ENCODE measurements at places on chromosomes 3 and 15. TPM values are rescaled to one million over a fixed set of nuclear protein-coding genes. Genes with fewer than 3 reads are reported as not detected.

DNA sequence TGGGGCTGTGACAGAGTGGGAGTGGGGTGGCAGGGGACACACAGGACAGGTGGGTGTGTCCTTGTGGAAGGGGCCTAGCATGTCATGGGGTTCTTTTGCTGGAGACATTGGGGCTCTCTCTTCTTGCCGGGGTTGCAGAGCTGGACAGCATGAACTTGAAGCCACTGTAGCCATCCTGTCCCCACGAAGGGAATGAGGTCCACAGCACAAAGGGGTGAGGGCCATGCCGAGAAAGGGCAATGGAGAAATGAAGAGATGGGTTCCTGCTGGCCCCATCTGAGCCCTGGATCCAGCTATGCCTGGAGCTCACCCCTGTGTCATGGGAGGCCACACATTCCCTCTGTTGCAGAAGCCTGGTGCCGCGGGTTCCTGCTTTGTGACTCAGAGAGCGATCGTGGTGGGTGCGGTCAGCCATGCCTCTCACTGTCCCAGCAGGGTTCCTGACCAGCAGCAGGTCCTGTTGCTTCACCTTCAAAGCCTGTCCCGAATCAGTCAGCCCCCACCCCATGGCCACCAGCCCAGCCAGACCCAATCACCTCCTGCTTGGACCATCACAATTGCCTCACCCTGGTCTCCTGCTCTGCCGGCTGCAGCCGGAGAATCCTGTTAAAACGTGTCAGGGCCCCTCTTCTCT lies 50.0 kb downstream of the DNAJB8 start:
- H3K4me1 ChIP-seq = no peaks in the 10 kb centered on the region
- H3K27me3 ChIP-seq = no peaks in the 10 kb centered on the region
- H3K4me3 ChIP-seq = no peak overlapping the region

DNA sequence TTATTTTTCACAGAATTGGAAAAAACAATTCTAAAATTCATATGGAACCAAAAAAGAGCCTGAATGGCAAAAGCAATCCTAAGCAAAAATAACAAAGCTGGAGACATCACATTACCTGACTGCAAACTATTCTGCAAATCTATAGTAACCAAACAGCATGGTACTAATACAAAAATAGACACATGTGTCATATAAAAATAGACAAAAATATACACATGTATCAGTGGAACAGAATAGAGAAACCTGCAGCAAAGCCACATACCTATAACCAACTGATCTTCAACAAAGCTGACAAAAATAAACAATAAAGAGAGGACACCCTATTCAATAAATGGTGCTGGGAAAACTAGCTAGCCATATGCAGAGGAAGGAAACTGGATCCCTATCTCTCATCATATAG lies 259.6 kb downstream of the IGSF11 start:
- no peak overlapping the region for H3K4me3 ChIP-seq
- no peaks in the 10 kb centered on the region for H3K27me3 ChIP-seq
- H3K36me3 ChIP-seq = no peaks in the 10 kb centered on the region
- H3K27ac ChIP-seq = no peak overlapping the region

DNA sequence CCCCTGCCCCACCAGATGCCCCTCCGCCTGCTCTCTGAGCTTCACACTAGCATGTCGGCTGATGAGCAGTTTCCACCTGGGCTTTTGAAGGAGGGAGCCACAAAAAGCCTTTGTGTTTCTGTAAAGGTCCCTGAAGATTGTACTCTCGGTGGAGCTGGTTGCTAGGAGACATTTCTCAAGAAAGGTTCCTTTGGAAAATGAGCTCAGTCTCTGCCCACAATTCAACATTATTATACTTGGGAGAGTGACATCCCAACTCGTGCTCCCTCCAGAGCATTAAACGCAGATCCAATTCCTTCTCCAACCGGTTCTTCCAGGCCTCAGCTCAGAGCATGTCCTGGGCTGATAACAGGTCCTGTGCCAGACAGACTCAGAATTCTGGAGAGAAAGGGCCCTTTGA lies 26.8 kb upstream of the FAM107A start:
- no peak overlapping the region for H3K4me3 ChIP-seq
- H3K27ac ChIP-seq = no peak overlapping the region
- no peaks in the 10 kb centered on the region for H3K36me3 ChIP-seq
- no peak for DNase-seq
- no peaks in the 10 kb centered on the region for H3K27me3 ChIP-seq
- H3K4me1 ChIP-seq = peaks cover 27% of the 10 kb centered on the region

DNA sequence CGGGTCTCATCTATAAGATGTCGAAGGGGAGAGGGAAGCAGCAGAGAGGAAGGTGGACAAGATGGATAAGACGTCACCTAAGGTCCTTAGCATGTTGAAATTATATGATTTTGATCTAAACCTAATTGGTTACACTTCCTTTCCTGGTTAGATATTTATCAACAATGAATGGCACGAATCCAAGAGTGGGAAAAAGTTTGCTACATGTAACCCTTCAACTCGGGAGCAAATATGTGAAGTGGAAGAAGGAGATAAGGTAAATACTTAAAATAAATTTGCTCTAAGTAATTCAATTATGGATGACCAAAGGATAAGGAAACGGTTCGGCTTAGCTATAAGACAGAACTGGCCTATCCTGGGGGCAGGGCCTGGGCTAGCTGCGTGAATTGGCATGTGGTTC lies 5.5 kb downstream of the ALDH1A3 start:
- no peak overlapping the region for H3K4me3 ChIP-seq
- H3K27me3 ChIP-seq = peaks cover 1% of the 10 kb centered on the region
- H3K36me3 ChIP-seq = no peaks in the 10 kb centered on the region
- DNase-seq = no peak
- H3K27ac ChIP-seq = no peak overlapping the region

DNA sequence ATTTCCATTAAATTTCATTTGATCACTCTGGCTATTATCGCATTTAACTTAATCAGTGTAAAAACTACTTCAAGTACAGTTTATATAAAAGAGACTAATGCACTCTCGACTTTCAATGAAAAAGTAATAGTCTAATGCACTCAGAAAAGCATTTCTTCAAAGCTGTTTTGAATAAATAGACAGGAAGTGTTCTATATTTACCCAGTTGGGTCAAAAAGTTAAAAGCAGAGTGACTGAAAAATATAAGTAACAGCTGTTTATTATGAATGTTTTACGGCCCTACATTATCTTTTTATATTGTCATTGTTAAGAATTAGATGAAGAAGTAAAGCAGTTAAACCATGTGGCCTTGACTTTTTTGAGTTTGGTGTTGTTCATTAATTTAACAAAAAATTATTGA lies 391.8 kb downstream of the ZPLD1 start:
- no peaks in the 10 kb centered on the region for H3K4me1 ChIP-seq
- DNase-seq = no peak
- H3K36me3 ChIP-seq = no peaks in the 10 kb centered on the region
- no peak overlapping the region for H3K27ac ChIP-seq
- H3K4me3 ChIP-seq = no peak overlapping the region

The C15orf39 gene
- total RNA-seq = 16.7 TPM

The TTLL13 gene
- total RNA-seq = not detected
